H9 (cell line): ENCODE measurements at places on chromosomes 4 and X.

DNA sequence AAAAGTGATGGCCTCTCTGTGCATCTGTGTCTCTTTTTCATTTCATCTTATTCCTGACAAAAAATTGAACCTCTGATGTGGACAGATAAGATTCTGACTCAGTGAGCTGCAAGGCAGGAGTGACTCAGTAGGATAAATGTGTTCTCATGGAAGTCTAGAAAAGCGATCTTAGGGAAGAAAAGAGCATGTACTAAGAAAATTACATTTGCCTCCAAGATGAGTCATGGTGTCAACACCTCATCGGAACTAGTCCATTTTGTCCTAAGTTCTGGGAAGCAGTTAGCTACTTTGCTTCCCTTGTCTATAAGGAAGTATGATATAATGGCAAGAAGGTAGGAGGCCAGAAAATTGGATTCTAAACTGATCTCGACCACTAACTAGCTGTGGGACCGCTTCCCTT lies 83.5 kb upstream of the AFF2 start:
- no peak for DNase-seq

DNA sequence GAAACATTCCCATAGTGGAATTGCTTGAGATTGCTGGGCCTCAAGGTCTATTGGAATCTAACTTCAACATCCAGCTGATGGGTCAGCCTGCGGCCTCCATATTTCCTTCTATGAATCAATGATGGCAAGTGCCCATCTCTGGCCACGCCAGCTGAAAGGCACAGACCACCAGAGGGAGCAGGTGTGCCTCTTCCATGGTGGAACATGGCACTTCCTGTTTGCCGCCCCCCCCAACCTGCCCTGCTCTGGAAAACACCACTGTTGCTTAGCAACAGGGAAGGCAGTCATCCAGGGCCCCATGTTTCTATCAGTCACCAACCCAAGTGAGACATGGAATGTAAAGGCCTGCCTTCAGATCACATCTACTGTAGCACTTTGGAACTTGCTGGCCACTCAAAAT lies 11.6 kb downstream of the PAGE4 start:
- peak; percentile 84 for DNase-seq

- DNase-seq = no peak
Observed at GRCh38 chr4:57553728-57554127, 443.5 kb upstream of the IGFBP7 start.

GRCh38 chr4:141713771-141714445 lies 77.5 kb downstream of the IL15 start:
- DNase-seq = no peak

DNA sequence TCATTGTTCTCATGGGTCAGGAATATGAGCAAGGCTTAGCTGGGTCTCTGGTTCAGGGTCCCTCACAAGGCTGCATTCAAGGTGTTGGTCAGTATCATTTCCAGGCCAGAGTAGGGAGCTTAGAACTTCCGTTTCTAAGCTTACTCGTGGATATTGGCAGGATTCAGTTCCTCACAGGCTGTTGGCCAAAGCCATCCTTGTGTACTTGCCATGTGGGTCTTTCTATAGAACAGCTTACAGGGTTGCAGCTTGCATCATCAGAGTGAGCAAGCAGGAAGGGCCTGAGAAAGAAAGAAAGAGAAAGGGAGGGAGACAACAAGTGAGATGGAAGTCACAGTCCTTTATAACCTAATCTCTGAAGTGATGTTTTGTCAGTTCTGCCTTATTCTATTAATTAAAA lies 5.1 kb upstream of the LIMCH1 start:
- DNase-seq = no peak

- no peak for DNase-seq
Observed at GRCh38 chrX:18924507-18925088, 59.3 kb downstream of the PHKA2 start.

- DNase-seq = no peak
Observed at GRCh38 chr4:141011901-141012315, 121.4 kb downstream of the RNF150 start.

GRCh38 chrX:118566359-118566758 lies 70.7 kb downstream of the DOCK11 start:
- no peak for DNase-seq

DNA sequence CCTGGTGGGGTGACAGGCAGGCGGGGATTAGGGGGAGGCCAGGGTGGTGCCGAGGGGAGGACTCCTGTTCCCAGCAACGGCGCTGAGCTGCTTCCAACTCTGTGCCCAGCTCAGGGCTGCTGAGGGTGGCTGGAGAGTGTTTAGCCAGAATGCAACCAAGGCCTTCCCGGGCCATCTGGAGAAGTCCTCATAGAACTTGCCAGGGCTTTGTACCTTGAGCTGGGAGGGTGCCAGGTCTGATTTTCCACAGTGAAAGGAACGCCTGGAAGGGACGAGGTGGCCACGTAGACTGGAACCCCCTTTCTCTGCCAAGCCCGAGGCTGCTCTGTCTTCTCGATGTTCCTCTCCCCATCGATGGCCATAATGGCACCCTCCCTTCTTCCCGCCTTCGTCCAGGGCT lies 57.0 kb upstream of the GPR78 start:
- DNase-seq = no peak

- DNase-seq = no peak
Observed at GRCh38 chr4:101944649-101945048, 154.1 kb downstream of the BANK1 start.

DNA sequence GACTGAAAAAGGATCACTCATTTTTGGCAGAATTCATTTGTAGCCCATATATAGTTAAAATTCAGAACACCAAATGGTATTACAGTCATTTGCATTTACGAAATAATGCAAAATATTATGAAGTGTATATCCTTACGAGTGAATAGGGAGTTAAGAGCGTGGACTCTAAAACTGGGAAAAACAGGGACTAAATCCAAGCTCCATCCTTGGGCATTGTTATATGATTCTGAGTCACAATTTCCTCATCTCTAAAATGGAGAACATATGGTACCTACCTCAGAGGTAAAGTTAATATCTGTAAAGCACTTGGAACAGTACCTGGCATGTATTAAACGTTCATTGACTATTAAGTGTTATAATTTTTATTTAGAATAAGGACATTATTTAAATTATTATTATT lies 106.3 kb downstream of the ZAR1 start:
- DNase-seq = no peak

DNA sequence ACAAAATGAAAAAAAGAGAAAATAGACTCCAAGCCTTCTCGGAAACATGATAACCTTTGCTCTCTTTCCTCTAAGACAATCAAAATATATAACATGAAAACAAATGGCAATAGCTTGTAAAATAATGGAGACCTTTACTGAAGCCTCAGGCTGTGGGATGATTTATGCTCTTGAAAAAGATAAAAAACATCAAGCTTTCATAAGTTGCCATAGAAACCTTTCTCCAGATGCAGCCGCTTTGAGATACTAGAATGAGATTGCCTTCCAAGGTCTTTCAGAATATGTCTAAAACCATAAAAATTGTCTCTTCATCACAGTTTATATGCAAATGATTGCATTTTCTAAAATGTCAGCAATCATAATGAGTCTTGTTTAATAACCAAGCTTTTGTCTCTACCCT lies 31.6 kb downstream of the MAOB start:
- no peak for DNase-seq

GRCh38 chr4:71147261-71147660 lies 153.8 kb downstream of the DCK start:
- DNase-seq = no peak

- peak; percentile 50 for DNase-seq
Observed at GRCh38 chrX:114127411-114128025, 456.4 kb upstream of the HTR2C start.

- DNase-seq = no peak
Observed at GRCh38 chr4:184383497-184384055, 90.8 kb downstream of the IRF2 start.

DNA sequence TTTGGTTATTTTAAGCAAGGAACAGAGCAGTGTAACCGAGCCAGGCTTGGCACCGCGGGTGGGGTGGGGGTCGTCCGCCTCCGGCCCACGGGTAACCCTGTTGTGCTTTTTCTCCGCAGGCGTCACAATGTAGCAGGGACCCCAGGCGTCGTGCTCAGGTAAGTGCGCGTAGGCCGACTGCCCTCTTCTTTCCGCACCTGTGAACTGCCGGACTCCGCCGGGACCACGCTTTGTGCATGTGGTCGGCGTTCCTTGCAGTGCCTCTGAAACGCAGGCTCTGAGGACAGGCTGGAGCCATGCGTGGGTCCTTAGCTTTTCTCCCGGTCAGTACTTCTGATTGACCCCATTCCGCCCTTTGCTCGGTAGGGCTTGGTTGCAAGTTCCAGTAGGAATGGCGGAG lies 24.9 kb downstream of the PCGF3 start:
- no peak for DNase-seq

DNA sequence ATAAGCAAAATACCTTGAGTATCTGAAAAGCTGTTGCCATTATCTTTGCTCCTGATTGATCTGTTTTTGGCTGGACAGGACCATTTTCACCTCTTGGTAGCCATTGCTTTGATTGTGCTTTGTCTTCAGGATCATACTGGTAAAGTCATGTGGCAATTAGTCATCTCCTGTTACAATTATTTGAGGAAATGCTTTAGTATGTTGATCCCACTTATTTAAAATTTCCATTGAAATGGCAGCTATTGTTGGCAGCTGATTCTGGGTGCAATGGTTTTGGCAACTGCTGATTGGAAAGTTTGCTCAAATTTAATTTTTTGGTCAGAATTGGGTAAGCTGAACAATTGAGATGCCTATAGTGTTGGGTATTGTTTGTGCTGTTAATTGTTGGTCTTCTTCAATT lies 238.3 kb upstream of the TLL1 start:
- no peak for DNase-seq

DNA sequence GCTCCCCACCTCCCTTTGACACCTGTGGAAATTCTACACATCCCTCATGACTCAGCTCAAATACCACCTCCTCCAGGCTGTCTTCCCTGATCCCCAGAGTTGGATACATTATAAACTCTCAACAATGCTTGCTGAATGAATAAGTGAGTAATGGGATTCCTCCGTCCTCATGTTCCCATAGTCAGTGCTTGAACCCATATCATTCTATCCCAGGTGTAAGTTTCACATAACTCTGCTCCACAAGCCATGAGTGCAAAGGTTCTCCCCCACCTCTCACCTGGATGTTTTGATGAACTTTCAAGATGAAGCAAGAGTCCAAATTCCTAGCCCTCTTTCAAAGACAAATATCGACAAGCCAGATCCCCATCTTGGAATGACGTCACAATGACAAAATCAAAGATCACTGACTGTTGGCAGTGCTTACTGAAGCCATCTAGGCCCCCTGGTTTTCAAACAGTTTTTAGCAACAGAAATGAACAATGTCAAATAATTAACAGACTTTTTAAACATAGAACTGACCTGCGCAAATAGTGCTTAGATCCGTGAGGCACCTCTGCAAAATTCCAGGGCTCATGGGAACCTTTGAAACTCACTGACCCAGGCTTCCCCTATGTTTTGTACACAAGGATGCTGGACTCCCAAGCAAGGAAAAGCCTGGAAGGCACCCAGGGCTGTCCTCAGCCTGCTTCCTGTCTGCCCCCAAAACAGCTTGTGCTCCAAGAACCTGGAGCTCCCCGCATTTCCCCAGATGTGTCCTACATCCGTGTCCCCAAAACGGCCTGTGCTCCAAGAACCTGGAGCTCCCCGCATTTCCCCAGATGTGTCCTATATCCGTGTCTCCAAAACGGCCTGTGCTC lies 4.0 kb downstream of the SLC2A9 start:
- DNase-seq = no peak

- no peak for DNase-seq
Observed at GRCh38 chrX:145002771-145003170, 244.5 kb upstream of the SPANXN1 start.

- no peak for DNase-seq
Observed at GRCh38 chr4:57850141-57850540, 740.0 kb upstream of the IGFBP7 start.

- DNase-seq = peak; percentile 92
Observed at GRCh38 chr4:54657551-54658251, at the start of gene KIT. Gene KIT (plus strand): TSS chr4:54657957. CDS start chr4:54658015, 58 bp downstream.

DNA sequence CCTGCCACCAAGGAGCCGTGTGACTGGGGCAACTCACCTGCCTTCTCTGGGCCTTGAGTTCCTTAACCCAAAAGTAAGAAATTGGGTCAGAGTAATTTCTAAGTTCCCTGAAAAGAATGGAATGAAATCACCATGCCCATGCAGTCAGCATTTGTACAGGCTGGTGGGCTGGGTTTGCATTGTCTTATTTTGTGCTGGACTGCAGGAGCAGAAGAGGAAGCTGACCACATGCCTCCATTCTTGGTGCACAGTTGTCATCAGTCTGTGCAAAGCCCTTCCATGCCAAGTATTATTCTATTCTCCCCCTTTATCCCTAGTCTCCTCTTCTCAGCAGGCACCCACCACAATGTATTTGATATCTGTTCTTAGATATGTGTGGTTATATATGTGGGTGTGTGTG lies 56.3 kb downstream of the FHDC1 start:
- no peak for DNase-seq

- DNase-seq = no peak
Observed at GRCh38 chrX:17077361-17077760, 130.9 kb downstream of the REPS2 start.

- no peak for DNase-seq
Observed at GRCh38 chrX:120453985-120454384, 15.1 kb downstream of the LAMP2 start.

GRCh38 chr4:53902786-53903185 lies 161.6 kb downstream of the CHIC2 start:
- DNase-seq = no peak

DNA sequence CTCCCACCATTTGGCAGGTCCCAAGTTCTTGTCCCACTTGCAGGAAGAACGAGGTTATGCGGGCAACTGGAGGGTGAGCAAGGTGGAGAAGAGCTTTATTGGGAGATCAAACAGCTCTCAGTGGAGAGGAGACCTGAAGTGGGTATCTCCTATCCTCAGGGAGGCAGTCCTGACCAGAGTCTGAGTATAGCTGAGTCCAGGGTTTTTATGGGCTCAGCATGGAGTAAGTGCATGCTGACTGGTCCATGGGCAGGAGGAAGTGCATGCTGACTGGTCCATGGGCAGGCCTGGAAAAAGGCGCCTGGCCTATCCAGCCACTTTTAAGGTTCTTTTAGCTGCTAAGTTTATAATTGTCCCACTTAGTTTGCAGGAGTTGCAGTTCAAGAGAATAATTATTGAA lies 7.4 kb upstream of the HNRNPD start:
- no peak for DNase-seq

- DNase-seq = no peak
Observed at GRCh38 chrX:46662188-46662958, 88.8 kb downstream of the CHST7 start.

- no peak for DNase-seq
Observed at GRCh38 chr4:15186149-15186548, 183.9 kb downstream of the CPEB2 start.

- DNase-seq = no peak
Observed at GRCh38 chr4:123480706-123481418, 84.3 kb downstream of the SPRY1 start.

GRCh38 chrX:154850957-154851611 lies 16.6 kb upstream of the SMIM9 start:
- no peak for DNase-seq

DNA sequence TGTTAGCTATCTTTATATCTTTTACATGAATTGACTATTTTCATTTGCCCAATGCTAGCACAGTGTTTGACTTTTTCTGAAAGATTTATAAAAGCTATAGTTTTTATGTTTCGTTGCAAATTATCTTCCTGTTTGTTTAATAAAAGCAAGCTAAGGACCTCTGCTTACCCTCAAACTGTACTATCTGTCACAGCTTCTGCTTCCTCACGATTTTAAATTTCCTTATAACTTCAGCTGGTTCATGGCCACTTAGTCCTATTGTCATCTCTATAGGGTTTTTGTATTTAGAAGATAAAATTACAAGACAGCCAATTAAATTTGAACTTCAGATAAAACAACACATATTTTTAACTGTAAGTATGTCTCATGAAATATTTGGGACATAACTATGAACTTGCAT lies 494.0 kb downstream of the PDGFC start:
- DNase-seq = no peak
